ENCODE measurements at places on chromosomes 3 and 15.

DNA sequence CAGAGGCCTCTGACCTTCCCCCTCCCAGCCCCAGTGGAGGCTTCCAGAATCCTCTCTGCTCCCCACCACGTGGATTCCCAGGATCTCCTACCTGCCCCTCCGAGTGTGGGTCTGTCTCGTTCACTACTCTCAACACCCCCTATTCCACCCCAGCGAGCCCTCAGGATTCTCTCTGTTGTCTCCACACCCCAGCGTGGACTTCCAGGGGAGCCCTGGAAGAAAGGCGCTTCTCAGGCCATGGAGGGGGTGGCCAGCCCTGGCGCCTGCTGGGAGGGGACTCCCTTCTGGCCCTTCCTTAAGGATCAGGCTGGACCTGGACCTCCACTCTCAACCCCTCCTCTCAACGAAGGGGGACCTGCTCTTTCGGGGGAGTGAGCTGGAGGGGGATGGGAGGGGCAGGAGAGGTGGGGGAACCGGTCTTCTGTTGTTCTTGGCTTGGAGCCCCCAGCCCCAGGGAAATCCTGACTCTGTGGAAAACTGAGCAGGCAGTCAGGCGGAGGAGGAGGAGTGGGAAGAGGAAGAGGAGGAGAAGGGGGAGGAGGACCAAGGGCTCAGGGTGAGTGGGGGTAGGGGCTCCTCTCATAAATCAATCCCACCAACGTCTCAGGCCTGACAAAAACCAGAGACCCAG lies 32.9 kb downstream of the EPHB3 start:
- DNase-seq, result no peak

DNA sequence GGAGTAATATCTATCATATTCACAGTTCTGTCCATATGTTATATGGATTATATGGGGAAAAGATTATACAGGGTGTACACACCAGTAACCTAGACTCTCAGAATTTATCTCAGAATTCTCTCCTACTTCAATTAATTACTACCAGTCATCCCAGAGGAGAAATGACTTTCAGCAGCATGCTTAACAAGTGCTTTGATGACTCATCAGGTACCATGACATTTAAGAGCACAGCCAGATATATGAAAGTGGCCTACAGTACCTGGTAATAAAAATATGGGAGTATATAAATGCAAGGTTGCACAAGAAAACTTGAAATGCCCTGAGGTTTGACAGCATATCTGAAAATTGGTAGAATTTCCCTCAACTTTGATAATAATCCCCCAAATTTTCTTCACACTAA lies 1273.0 kb downstream of the OTOL1 start:
- DNase-seq, result no peak

DNA sequence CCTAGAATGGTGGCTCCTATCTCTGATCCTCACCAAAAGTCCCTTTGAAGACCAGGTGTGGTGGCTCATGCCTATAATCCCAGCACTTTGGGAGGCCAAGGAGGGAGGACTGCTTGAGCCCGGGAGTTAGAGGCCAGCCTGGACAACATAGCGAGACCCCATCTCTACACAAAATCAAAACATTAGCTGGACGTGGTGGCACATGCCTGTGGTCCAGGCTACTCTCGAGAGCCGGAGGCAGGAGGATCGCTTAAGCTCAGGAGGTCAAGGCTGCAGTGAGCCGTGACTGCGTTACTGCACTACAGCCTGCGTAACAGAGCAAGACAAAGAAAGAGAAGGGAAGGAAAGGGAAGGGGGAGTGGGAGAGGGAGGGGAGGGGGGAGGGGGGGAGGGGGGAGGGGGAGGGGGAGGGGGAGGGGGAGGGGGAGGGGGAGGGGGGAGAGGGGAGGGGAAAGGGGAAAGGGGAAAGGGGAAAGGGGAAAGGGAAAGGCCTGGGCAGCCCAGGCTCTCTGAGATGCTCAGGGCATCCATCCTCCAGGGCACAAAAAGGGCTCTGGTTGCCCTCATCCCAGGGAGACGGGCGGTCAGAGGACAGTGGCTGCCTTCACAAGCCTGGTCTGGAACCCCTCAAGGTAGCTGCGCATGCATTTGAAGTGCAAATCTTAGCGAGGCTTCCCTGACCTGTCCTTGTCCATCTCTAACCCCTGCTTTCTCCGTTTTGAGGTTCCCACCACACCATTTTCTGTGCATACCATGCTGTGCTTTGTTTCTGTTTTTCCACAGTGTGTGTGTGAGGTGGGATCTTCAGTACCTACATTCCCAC lies 76.1 kb downstream of the LDHAL6B start:
- DNase-seq, result no peak

DNA sequence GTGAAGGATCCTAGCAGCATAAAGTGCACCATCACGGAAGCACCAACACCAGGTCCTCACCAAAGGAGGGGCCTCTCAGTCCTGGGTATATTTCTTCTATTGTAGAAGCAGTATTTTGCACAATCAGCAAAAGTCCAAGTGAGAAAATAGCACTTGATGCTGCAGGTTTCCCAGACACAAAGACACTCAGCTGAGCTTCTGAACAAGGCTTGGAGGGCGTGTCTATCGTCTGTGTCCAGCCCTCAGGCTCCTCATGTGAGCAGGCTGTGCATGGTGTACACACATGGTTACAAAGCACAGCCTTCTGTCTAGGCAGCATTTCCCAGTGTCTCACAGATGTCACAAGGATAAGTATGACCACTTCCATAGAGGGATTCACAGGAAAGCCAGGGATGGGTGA lies 98.3 kb upstream of the SPATA12 start:
- no peak for DNase-seq
